Stimulated activated CD8-positive, alpha-beta memory T cell treated with anti-CD3 and anti-CD28 coated beads, Interleukin-15, amount 100 ng/mL, for 24 hours (primary cell): ENCODE measurements at places on chromosomes 3 and 15.

DNA sequence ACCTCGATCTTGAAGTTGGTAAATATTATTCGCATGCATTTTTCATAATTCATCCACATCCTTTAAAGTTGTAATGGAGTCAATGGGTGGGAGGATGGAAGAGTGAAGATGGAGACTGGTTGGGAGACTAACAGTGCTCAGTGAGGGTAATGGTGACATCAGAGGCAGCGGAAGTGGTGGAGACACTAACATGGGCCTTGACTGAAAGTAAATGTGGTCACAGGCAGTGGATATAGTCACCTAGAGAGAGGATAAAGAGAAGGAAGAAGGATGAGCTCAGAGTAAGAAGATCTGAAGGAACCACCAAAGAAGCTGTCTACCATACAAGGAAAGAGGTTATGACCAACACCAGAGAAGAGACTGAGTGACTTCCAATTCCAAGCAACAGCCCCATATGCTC is 281.6 kb upstream of the STT3B start:
- DNase-seq: no peak

DNA sequence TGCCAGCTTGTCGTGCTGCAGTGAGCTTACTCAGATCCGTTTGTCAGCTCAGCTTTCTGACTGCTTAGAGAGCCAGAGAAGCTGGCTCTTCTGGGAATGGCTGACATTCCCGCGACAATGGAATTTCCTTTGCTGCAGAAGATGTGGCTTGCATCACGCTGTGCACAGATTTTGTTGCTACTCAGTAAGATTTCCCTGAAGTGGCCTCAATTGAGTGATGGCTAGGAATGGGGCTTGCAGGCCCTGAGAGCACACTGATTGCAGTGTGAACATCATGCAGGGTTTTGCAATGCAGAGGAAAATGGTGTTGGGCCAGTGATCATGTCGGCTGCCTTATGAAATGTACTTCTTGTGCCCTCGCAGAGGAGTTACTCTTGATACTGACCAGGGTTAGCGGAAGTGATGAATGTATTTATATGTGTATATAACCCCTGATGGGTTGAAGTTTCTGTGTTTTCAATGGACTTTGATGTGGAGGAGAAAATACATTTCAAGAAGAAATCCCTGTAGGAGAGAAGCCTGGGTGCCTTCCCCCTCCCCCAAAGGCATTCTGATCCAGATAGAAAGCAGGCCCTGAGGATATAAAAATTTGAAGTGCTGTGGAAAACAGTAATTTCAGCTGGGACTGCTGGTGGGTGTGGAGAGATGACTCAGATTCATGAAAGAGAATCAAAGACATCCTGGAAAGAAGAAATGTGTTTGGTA is 102.5 kb upstream of the PDZRN3 start:
- DNase-seq: no peak

- no peak for DNase-seq
Observed at GRCh38 chr3:14305324-14305723, 97.1 kb upstream of the SLC6A6 start.

DNA sequence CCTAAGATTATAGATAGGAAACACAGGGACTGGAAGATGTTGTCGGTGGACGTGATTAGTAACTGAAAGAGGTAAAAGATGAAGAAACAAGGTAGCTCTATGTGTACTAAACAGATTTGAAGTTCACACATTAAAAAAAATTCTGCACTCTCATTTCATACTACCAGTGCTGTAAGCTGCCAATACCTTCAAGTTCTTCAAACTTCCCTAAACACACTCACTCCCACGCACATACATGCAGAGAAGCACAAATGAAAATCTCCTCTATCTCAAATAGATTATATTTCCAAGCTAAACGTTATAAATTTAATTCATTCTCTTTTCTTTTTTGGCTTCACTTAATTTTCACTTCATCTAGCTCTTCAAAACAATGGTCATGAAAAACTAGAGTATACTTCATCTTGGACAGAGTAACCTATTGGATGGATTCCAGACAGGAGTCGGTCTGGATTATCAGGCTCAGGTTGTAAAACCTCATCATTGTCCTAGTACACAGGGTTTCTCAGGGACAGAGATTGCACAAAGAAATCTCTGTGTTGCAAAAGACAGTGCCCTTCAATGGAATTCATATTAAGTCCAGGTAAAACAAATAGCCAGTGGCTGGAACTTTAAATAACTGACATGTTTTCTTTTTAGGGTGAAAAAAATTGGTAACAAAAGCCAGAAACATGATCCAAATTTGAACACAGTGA is 408.1 kb upstream of the ZNF385D start:
- DNase-seq: no peak

DNA sequence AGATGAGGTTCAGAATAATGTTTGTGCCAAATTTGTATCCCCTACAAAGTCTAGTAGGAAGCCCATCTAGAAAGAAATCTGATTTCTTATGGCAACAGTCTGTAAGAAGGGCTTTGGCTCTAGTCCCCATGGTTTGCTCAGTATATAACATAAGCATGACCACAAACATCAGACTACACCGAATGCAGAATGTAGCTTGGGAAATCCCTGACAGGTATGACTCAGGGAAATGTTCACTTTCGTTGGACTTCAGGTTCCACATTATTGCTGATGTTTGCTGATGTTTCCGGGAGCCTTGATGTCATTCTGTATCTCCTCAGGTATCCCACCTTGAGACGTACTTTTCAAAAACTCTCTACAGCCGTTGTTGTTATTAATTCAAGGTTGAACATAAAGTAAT is 304.4 kb upstream of the TGFBR2 start:
- DNase-seq: no peak

DNA sequence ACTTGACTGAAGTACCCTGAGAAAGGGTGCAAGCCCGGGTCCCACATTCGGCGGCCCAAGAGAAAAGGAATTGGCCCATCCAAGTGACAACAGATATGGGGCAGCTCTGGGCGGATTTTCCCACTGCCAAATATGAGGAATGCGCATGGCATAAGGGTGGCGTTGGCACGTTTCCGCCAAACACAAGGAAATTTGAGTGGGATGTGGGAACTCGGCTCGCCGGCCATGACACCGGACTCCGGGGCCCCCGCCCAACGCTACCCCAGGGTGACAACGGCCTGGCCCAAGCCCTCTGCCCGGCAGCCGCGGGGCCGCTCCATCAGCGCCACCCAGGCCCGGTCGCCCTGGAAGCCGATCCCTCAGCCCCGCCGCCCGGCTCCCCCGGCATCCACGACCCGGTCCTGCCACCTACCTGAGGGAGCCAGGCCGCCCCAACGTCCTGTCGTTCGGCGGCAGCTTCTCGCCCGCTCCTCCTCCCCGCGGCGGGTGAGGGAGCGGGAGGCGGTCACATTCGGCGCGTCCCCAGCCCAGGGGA is 449 bp downstream of the RAF1 start:
- peak; percentile 1 for DNase-seq

DNA sequence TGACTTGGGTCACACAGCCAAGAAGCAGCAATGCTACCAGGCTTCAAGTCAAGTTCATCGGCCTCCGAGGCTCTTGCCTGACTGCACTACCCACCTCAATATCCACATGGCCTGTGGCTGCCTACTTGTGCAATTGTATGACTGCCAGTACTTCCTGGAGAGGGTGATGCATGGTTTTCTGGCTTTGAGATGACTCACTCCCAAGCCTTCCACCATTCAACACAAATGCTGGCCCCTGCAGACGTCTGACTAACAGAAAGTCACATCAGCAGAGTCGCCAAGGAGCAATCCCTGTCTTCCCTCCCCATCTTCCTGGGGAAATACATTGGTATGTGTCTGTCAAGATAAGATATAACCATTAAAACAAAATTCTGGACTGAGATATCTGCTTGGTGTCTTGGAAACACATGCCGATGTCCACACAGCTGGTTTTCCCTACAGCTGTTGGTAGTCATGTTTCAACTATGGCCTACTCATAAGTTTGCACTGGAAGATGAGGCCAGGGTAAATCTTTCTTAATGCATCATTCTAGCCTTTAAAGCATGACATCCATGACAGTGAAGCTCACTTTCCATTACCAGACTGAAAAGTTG is 79.6 kb upstream of the SPATA12 start:
- DNase-seq: no peak

GRCh38 chr15:66287461-66288057 is 5.8 kb upstream of the DIS3L start:
- no peak for DNase-seq

GRCh38 chr3:124256156-124256555 is 264.2 kb upstream of the ROPN1 start:
- no peak for DNase-seq

- no peak for DNase-seq
Observed at GRCh38 chr3:150747886-150748683, 14.9 kb downstream of the SIAH2 start.

GRCh38 chr3:123668906-123669305 is 84.1 kb upstream of the HACD2 start:
- no peak for DNase-seq

DNA sequence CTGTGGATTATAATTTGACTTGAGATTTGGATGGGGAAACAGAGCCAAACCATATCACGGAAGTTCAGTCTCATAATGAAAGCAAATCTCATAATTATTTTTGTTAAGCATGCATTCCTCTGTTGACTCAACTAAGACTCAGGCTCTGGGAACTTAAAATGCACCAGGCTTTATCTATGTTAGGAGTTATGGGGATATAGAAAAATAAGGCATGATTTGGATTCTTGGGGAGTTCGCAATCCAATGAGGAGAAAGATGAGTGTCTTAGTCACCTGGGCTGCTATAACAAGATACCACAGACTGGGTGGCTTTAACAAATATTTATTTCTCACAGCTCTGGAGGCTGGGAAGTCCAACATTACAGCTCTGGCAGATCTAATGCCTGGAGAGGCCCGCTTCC is 89.4 kb upstream of the TJP1 start:
- no peak for DNase-seq

- no peak for DNase-seq
Observed at GRCh38 chr3:117130222-117130621, 420.6 kb downstream of the TUSC7 start.
